ENCODE measurements at places on chromosomes 11 and 22. TPM values are rescaled to one million over a fixed set of nuclear protein-coding genes. Genes with fewer than 3 reads are reported as not detected.

Gene NXPE4
- not detected for total RNA-seq

Gene MS4A12
- total RNA-seq, result not detected

Gene SLC5A12
- total RNA-seq, result 0.09 TPM

Gene IGSF22
- total RNA-seq, result not detected

Gene SWAP70
- 53.2 TPM for total RNA-seq

Gene LRRC56
- 0.45 TPM for total RNA-seq

Gene SORL1
- 1.4 TPM for total RNA-seq

Gene CCDC73
- not detected for total RNA-seq

Gene KRTAP5-9
- not detected for total RNA-seq

Data from fibroblast of the aortic adventitia (primary cell).